Fibroblast of upper back skin (primary cell): ENCODE measurements at places on chromosomes 6 and 20.

GRCh38 chr6:4511641-4512020 is 264.6 kb upstream of the CDYL start:
- DNase-seq = no peak

DNA sequence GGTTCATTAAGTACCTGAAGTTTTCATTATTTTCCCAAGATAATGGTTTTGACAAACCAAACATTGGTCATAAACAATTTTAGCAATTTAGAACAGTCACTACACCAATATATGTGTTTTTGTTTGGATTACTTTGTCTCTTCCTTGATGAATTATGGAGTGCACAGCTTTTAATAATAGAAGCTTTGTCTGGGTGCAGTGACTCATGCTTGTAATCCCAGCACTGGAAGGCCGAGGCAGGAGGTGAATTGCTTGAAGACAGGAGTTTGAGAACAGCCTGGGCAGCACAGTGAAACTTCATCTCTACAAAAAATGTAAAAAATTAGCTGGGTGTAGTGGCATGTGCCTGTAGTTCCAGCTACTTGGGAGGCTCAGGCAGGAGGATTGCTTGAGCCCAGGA is 89.4 kb upstream of the ANKEF1 start:
- DNase-seq = peak; percentile 18

DNA sequence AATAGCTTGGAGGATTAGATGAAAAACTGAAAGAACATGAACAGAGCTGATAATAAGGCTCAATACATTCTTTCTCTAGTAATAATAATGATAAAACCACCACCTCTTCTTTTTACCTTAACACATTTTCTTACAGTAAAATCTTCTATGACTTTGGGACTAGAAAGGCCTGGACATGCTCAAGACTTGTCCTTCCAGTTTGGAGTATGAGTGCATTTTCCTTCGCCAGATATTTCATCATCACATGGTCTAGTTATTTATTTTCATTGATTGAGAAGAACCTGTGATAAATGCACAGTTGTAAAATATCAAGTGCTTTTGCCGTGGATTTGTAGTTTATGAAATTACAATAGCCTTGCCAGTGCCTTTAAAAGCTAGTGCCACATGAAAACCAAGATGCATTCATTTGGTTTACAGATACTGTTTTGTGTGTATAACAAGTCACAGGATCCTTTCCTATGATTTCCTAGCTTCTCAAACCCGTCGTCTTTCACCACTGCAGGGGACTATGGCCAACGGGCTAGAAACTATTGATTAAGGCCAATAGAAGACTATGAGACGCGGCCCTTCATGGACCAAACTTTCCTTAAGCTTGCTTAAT is 200.2 kb upstream of the ZNF217 start:
- no peak for DNase-seq

DNA sequence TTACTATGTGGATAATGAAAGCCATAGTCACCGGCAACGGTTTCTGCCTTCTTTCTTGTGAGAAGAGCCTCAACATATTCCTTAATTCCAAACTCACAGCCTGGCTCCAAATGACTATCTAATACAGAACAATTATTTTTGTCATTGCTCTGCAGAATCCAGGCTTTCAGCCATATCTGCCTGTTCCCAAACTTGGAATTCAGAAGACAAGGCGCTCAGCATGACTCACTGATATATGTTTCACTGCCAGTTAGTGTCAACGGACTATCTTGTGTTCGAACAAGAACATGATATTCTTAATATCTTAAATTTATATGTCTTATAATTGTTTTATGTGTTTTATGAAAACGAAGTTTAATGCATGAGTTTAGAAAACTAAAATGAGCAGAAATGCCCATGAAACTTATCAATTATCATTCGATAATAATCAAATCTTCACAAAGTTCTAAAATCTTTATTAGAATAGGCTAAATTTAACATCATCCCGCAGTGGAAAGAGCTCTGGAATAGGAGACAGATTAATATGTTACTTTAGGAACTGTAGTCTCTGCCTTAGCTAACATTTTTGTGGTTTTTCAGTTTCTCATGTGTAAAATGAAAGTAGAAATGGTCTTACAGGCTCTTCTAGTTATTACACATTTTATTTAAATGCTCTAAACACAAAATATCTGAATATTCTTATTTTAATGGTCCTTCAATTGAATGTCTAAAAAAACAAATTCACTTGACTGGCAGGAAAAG is 669.3 kb upstream of the GJE1 start:
- peak; percentile 61 for DNase-seq

DNA sequence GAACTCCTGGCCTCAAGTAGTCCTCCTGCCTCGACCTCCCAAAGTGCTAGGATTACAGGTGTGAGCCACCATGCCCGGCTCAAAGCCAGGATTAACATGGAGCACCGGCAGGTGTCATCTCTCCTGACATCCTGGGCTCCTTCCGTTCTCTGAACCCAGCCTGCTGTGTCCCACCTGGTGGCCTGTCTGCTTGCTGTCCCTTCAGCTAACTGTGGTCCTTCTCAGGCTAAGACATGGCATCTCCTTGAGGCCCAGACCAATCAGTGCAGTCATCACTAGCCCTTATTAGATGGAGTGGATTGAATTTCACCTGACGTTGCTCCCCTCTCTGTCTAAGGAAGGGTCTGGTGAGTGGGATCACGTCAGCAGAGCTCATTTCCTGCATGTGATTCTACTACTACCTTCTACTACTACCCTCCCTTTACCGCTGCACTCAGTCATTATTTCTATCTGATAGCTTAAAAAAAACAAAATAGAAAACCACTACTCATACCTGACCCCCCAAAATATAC is 28.0 kb upstream of the SYNJ2 start:
- DNase-seq = no peak

DNA sequence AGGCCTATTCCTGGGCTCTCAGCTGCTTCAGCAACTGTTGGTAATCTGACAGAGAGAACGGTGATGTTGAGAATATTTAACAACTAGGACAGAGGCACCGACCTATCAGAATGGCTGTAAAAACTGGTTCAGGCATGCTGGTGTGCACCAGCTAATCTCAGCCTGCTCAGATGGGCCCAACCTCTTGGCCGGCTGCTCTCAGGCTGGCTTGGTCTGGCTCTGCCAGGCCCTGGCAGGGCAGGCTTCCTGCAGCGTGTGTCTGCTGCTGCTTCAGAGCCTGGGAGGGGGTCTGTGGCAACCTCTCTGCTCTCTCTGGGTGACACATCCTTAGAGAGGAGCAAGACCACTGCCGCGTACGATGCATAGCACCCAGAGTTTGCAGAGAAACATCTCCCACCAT is 4.8 kb downstream of the SLC2A12 start:
- DNase-seq = no peak

GRCh38 chr6:15090145-15090579 is 155.7 kb upstream of the JARID2 start:
- no peak for DNase-seq

DNA sequence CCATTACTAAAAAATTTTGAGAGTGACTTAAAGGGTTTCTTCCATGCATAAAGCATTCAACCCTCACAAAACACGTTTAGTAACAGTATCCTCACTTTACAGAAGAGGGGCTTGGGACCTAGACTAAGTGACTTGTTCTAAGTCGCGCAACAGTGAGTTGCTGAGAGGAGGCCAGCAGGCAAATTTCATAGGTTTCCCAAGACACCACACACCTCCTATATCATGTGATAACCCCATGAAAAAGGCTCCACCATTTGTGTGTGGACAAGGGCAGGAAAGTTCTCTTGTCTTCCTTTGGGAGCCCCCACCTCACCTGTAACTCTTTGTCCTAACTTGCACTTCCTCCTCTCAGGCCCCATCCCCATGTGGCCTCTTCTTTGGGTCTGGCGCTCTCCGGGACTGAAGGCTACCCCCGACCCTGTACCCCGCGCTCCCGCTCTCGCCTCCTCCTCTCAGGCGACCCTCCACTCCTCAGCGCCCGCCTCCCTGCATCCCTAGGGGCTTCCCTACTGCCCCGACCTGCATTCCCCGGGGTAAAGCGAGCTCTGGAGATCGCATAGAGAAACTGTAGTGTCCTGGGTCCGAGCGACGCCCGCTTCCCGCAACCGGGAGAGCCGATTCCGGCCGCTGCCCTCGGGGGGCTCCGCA is 392 bp downstream of the PSMB8 start:
- no peak for DNase-seq

GRCh38 chr6:4607793-4608192 is 168.4 kb upstream of the CDYL start:
- no peak for DNase-seq

GRCh38 chr6:107976155-107976783 is 18.3 kb upstream of the SEC63 start:
- no peak for DNase-seq

DNA sequence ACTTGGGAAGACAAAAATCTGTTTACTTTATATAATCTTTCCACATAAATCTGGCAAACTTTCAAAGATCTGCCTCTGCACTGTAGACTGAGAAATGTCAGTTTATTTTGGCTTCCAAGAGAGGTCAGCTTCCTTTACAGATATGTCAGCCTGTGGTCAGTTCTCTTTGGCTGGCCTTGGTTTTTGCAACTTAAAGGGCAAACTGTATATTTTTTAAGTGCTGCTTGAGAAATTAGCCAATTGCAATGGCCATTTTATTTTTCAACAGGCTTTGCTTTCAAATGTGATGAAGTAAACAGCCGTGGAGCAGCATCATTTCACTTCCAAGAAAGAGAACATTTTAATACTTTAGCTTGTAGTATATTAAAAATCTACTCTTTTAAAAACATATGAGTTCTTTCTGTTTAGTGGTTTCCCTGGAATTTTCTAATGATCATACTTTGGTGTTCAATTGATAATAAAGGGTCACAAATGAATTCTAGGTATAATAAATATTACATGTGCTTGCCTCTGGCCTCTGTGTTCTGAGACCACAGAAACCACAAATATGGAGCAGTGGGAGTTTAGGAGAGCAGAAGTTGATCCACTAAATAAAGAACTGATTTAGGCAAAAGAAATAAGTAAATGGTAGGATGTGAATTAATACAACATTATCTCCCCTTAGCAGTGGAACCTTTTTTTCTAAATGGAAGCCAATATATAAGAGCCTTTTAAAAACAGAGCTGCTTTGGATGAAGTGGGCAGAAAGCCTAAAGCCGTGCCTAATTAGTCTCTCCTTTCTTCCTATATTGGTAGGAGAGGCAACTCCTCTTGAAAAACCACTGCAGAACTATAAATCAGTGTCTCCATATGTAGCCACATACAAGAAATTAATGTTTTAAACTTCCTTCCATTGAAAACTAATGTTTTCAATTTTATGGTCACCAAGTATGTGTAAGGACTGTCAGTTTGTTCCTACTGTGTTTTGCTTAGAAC is 16.2 kb downstream of the ADGRB3 start:
- peak; percentile 78 for DNase-seq

DNA sequence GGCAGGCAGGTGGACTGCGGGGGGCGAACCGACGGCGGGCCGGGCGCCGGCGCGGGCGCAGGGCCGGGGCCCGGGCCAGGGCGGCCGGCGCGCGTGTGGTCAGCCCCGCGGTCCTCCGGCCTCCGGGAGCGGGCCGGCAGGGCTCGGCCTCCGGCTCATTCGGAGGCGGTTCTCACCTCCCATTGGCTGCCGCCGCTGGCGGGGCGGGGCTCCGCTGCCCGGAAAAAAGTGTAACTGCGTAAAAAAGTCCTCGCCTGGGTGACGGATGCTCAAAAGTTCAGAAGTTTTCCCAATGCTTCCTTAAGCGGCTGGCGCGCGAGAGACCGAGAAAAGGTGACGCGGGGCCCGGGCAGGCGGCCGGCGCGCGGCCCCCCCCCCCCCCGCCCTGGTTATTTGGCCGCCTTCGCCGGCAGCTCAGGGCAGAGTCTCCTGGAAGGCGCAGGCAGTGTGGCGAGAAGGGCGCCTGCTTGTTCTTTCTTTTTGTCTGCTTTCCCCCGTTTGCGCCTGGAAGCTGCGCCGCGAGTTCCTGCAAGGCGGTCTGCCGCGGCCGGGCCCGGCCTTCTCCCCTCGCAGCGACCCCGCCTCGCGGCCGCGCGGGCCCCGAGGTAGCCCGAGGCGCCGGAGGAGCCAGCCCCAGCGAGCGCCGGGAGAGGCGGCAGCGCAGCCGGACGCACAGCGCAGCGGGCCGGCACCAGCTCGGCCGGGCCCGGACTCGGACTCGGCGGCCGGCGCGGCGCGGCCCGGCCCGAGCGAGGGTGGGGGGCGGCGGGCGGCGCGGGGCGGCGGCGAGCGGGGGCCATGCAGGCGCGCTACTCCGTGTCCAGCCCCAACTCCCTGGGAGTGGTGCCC is at the start of gene FOXC1:
Gene FOXC1, plus strand, starts transcription at position 268 of the 849 bp plus-strand sequence. Its CDS starts 531 bp downstream, at position 799.
- DNase-seq = peak; percentile 88

DNA sequence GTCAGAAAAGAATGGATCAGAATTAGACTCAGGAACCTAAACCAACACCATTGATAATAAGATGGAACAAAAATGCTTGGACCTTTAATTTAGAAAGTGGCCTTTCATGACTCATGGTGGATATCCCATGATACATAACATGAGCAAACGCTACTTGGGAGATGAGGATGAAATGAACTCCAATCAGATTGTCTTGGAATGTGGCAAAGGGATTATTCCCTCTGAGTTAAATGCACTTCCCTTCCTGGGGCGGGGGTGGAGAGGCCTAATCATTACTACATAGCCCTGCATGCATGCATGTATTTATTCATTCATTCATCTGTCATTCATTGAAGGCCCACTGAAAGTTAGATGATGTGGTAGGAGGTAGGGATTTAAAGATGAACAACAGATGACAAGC is 174.0 kb downstream of the AIG1 start:
- peak; percentile 28 for DNase-seq

- no peak for DNase-seq
Observed at GRCh38 chr20:35842361-35842760, 70.5 kb downstream of the PHF20 start.

DNA sequence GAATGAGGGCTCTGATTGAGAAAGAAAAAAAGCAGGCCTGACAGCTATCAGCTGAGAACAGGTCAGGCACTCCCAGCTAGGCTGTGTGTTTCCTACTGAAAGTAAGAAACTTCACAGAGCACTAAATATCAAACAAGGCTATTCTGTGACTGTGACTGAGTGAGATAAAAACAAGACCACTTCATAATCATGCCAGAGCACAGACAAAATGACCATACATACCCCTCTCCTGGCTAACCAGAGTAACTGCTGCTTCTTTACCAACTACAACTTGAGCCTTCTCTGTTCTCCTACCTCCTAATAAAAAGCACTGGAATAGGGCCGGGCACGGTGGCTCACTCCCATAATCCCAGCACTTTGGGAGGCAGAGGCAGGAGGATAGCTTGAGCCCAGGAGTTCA is 6.8 kb upstream of the BTN1A1 start:
- DNase-seq = peak; percentile 31

DNA sequence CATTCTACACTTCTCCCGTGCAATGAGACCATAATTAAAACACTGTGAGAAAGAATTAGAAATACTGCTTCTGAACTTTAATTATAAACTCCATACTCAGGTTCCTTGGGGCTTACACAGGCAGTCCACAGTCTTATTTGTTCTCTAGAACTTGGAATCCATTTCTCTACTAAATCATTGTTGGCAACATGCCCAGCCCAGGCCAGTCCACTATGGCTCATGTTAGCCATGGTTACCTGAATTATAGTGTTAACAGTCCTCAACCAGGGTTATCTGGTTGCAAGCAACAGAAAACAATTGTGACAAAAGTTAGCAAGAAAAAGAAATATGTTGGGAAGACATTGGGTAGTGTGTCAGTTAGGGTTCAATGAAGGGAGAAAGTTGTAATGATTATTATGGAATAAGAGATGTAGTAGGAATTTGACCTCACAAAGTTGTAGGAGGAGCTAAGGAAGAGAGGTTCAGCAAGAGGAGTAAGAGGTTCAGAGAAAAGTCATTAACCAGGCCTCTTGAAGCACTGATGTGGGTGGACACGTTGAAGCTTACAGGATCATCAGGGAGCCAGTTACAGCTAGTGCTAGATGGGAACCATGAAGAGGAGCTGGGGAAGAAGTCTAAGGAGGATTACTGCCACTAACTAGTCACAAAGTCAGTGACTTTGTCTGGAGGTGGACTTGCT is 352.5 kb upstream of the PRND start:
- no peak for DNase-seq
